ACHN (cell line): ENCODE measurements at places on chromosomes 12 and 14.

DNA sequence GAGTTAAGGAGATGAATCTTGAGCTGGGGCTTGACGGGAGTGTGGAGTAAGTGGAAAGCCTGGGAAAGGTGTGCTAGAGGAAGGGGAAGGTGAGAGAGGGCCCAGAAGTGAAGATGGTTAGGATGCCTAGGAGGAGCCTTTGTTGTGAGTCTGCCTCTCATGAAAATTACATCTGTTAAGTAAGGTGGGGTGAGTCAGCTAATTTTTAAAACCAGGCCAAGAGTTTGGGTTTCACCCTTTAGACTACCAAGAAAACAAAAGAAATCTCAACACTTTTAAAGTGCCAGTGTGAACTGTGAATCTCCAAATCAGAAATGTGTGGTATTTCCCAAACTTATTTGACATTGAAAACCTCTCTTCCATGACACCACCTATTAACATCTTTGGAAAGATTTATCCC lies 185.2 kb downstream of the CRADD start:
- no peak for DNase-seq

DNA sequence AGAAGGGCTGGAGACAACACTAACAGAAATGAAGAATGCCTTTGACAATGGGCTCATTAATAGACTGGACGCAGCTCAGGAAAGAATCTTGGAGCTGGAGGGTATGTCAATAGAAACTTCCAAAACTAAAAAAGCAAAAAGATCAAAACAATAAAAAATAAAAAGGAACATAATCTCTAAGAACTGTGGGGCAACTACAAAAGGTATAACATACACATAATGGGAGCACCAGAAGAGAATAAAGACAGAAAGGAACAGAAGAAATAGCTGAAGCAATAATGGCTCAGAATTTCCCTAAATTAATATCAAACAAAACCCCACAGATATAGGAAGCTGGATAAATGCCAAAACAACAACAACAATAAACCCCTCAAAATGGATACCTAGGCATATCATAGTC lies 124.1 kb upstream of the ABCD2 start:
- no peak for DNase-seq

- no peak for DNase-seq
These were observed 33.6 kb downstream of the TNFAIP2 start for GRCh38 chr14:103156651-103157378.

GRCh38 chr14:77322250-77322902 lies 1.5 kb downstream of the GSTZ1 start:
- no peak for DNase-seq

GRCh38 chr14:66360366-66360926 lies 125.7 kb upstream of the CCDC196 start:
- no peak for DNase-seq

DNA sequence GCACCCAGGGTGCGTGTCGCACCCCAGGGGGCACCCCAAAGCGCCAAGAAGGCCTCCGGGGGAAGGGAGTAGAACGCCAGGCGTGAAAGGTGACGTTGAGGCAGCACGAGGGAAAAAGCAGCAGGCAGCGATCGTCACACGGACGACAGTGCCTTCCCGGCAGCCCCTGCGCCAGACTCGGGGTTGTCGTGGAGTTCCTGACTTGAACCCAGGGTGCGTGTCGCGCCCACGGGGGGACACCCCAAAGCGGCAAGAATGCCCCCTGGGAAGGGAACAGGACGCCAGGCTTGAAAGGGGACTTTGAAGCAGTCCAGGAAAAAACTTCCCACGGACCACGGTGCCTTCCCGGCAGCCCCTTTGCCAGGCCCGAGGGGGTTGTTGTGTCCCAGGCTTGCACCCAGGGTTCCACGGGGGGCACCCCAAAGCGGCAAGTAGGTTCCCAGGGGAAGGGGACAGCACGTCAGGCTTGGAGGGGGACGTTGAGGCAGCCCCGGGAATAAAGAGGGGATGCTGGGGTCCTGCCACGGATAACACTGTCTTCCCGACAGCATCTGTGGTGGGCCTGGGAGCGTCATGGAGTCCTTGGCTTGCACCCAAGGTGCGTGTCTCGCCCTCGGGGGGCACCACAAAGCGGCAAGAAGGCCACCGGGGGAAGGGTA lies 159.2 kb upstream of the ALG10B start:
- DNase-seq: no peak

GRCh38 chr12:89349814-89350213 lies 2.5 kb downstream of the DUSP6 start:
- DNase-seq: no peak

GRCh38 chr12:84561351-84561750 lies 351.2 kb downstream of the SLC6A15 start:
- DNase-seq: no peak

DNA sequence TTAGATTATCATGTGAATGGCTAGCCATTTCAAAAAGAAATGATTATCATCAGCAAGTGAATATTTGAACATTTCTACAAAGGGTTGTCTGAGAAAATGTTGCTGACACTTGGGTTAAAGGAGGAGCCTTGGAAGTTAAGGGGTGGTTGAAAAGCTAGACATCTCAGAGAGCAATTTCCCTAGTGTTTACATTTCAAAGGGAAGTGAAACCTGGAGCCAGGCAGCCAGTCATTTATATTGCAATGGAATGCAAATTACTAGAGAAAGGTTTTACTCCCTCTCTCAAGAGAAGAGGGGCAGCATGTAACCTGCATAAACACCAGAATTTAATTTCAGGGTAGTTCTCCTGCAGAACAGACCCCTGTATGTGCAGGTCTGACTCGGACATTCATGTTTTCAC lies 279.0 kb downstream of the SLC16A7 start:
- DNase-seq: no peak

DNA sequence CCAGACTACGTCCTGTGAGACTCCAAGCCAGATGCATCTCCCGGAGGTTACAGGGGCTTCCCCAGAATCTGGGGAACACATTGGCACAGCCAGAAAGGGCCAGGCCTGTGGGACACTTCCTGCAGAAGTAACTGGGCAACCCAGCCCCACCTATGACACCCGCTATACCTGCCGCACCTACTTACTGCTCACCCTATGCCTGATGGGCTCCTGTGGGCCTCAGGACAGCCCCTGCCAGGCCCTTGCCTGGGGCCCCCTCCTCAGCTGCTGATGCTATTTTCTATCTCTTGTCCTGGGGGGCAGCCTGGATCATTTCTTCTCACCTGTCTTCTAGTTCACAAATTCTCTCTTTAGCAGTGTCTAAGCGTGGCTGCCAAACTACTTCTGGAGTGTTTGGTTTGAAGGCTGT lies 28.7 kb downstream of the JAG2 start:
- DNase-seq: no peak

- peak; percentile 87 for DNase-seq
These were observed 5.9 kb upstream of the GDF11 start for GRCh38 chr12:55736780-55737580.

- no peak for DNase-seq
These were observed 1755.7 kb upstream of the SEL1L start for GRCh38 chr14:83289390-83289789.

GRCh38 chr14:29687866-29688265 lies 239.8 kb downstream of the PRKD1 start:
- no peak for DNase-seq

GRCh38 chr12:94073441-94074051 lies 74.8 kb upstream of the PLXNC1 start:
- no peak for DNase-seq

- no peak for DNase-seq
These were observed 291.8 kb downstream of the ETNK1 start for GRCh38 chr12:22916815-22917214.

DNA sequence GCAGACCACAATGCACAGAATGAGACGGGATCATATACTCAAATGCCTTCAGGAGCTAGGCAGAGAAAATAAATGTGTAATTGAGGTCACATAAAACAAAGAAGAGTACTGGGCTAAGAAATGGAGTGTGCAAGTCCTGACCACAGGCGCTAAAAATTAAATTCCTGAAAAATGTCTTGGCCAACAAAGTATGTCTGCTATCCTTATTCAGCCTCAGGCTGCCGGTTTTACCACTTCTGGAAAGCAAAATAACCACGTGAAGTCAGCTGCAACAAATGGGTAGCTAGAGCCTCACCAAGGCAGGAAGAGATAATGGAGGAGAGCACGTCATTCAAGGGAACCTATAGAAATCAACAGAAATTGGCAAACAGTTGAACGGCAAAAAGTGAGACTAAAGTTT lies 3.1 kb downstream of the PYGL start:
- peak; percentile 14 for DNase-seq

- DNase-seq: no peak
These were observed 8.4 kb downstream of the PAPLN start for GRCh38 chr14:73245480-73246325.

DNA sequence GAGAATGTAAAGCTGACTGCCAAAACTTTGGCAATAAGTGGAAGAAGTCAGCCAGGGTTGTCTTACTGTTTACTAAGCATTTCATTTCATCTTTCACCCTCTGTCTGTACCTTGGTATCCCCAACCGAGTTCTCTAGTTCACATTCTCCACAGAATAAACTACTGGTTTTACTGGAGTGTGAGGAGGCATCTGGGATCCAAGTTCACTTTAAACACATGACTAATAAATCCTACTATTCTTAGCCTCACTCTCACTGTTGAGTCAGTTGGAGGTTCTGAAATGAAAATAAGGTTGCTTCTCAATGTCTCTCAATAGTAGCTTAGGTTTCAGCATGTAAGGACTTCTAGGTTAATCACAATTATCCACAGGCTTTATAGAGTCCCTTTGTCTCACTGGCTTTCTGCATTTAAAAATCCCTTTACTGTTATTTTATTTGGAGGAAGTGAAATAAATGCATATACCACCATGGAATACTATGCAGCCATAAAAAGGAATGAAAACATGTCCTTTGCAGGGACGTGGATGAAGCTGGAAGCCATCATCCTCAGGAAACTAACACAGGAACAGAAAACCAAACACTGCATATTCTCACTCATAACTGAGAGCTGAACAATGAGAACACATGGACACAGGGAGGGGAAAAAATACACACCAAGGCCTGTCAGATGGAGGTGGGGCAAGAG lies 95.8 kb downstream of the EPS8 start:
- DNase-seq: no peak

DNA sequence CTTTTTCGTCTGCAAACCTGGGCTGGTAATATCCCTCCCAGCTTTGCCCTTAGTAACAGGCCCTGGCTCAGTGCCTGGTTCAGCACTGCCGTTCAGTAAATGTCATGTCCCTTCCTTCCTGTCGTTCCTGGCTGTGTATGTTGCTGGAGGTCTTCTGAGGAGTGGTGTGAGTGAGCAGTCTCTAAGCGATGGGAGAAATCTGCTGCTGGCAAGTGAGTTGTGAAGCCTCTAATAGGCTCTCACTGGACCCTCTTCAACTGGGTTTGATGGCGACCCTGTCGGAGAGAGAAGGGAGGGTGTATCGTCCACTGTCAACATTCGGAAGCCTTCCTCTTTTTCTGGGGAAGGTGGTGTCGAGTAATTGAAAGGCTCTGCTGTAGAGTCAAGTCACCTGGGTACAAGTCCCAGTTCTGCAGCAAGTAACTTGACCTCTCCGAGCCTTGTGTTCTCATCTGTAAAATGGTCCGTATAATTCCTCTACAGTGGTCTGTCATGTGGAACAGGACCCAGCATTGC lies 62.8 kb downstream of the HRK start:
- DNase-seq: peak; percentile 13

- DNase-seq: no peak
These were observed 4.8 kb downstream of the ABHD4 start for GRCh38 chr14:22602862-22603261.

- DNase-seq: no peak
These were observed 375.8 kb downstream of the APAF1 start for GRCh38 chr12:99020871-99021270.

DNA sequence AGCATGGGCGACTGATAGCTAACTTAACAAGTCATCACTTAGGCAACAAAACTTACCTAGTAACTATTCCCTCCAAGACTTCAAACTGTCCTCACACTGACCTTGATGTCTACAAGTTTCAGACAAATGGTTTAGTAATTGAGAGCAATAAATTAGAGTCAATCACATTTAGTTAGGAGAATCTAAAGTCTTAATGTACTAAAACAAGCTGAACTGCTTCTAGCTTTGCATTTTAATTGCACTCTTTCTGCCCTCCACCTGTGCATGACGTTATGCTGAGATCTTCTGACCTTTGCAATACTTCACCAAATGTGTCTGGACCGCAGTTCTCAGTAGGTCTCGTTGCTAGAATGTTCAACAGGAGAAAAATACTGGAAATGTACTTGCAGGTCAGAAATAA lies 158.0 kb downstream of the PIK3C2G start:
- DNase-seq: no peak

- DNase-seq: no peak
These were observed 6.7 kb downstream of the RPH3A start for GRCh38 chr12:112798048-112798760.

DNA sequence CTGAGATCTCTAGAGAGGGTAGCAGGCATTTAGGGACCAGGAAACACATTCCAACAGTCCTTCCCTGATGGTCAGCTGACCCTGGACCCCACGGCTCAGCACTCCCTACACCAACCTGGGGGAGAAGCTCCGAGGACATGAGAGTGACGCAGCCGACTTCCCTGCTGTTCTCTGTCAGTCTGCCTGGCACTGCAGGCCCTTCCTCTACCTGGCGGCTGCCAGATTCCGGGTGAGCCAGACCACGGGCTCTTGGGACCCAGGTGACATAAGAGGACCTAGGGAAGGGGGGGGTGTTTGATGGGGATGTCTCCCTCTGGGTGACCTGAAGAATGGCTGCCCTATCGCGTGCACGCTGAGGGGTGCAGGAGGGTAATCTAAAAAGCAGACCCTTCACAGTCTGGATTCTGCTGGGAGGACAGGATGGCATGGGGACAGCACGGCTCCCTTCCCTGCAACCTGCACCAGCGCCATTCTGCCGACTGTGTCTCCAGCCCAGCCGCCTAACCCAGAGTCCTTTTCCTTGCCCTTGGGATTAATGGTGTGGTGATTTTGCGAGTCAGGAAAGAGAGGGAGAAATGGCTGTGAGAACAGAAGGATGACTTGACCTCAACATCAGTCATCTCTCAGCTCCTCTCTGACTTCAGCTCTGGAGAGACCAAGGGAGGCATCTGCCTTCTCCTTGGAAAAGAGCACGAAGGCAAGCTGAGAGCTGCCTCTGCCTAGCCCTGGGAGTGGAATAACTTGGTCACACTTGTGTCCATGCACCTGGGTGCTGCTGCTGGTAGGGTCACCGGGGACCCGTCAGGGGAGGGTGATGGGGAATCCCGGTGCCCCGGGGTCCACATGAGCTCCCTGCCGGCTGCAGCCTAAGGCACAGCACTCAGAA lies 158.5 kb downstream of the CALM1 start:
- no peak for DNase-seq

DNA sequence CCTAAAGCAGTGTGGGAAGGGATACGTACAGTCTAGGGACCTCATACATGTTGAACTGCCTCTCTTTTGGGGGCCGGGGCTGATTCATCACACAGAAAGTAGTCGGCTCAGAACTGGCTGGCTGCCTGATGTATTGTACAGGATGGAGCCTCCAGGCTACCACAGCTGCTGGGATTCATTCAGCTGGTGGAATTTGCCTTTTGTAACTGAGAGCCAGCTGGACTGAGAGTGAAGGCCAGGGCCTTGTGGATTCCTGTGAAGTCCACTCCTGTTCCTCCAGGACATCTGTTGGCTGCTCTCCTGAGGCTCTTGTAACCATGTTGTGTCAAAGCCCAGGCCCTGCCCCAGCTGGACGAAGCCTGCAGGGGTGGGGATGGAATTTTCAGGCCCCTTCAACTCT lies 116.3 kb upstream of the PRICKLE1 start:
- no peak for DNase-seq
